Bronchial epithelial cell (primary cell): ENCODE measurements at places on chromosomes 4 and X.

- no peak for DNase-seq
Measured at GRCh38 chrX:30949554-30949953, 60.5 kb upstream of the TAB3 start.

GRCh38 chr4:80207172-80207583, 9.9 kb downstream of the PRDM8 start:
- DNase-seq, result no peak

- no peak for DNase-seq
Measured at GRCh38 chr4:19615086-19615689, 636.5 kb upstream of the SLIT2 start.

DNA sequence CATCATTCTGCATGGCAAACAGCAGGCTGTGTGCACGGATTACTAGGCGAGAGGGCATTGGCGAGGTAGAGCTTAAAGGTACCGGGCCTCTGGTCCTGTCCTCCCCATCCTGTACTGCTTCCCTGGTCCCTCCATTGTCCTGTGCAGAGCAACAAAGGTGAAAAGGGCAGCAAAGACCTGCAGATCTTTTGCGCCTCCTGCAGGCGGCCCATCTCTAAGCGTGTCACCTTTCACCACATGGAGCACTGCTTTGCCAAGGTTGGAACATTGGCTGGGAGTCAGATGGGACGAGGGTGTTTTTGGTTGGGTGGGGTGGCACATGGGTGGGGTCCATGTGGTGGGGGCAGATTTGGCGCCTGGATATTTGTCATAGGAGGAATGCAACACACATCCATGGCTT, 64.7 kb upstream of the UXT start:
- no peak for DNase-seq

DNA sequence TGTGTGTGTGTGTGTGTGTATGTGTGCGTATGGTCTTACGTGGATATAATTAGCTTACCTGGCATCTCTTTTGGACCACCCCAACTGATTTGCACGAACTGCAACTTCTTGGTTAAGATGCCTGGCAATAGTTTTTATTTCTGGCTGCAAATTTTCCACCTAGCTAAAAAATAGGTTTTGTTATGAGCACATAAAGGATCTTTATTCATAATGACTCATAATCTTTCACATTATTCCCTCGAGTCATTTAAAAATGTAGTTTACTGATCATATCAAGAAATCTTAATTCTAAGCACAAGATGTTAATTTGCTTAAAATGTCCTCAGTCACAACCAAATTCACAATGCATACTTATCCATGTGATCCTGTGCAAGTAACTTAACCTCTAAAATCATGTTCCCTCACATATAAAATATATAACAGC, 1.5 kb downstream of the COX18 start:
- DNase-seq, result peak; percentile 62

- DNase-seq, result no peak
Measured at GRCh38 chr4:112340023-112340422, 42.9 kb downstream of the ALPK1 start.

DNA sequence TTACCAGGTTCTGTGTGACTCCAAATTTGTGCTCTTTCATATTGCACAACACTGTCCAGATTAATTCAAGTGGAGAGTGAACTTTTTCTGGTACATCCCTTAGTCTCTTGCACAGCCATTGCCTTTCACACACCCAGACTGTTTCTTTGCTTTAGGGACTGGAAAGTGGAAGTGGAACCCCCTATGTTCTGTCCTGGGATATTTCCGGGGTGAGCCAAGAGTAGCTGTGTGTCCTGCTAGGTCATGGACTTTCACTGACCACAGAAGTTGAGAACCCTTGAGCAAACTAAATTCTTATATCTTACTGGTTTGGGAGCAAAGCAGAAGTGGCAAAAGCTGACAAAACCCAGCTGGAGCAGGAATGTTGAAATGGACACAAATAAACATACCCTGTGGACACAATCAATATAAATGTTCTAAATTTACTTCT, 10.3 kb upstream of the VSIG4 start:
- no peak for DNase-seq

GRCh38 chr4:177511611-177512010, 69.4 kb upstream of the AGA start:
- DNase-seq, result peak; percentile 96

GRCh38 chr4:158826057-158826456, 57.2 kb downstream of the FNIP2 start:
- no peak for DNase-seq

DNA sequence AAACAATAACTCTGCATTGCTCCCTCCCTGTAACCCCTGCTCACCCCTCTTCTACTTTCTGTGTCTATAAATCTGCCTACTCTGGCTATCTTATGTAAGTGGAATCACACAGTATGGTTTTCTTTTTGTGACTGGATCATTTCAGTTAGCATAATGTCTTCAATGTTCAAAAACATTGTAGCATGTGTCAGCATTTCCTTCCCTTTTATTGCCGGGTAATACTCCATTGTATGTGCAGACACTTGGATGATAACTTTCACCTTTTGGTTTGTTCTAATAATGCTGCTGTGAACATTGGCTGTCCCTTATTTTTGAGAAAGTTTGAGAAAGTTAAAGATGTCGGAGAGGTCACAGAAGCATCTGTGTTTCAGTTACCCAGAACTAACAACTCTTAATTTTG, 60.6 kb upstream of the TLR2 start:
- no peak for DNase-seq

DNA sequence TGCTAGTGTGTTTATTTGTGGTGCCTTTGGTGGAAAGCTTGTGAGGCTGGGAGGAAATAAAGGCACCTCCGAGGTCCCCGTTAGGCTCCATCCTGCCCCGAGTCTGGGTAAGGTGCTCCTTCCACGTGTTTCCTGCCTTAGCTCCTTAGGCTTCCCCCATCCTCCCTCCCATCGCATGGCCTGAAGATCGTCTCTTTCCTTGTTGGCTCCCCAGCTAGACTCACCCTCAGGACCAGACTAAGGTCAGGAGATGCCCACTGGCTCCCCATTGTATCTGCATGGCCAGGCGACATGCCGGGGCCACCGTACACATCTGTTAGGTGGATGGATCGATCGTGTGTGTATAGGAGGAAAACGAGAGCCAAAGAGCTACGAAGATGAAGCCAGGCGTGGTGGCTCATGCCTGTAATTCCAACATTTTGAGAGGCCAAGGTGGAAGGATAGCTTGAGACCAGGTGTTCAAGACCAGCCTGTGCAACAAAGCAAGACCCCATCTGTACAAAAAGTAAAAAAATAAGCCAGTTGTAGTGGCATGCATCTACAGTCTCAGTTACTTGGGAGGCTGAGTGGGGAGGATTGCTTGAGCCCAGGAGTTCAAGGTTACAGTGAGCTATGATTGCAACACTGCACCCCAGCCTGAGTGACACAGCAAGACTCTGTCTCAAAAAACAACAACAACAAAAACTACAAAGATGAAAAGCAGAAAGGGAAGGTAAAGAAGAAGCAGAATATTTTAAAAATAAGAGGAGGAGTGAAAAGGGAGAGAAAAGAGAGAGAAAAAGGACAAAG, 53.7 kb downstream of the SEPSECS start:
- no peak for DNase-seq

DNA sequence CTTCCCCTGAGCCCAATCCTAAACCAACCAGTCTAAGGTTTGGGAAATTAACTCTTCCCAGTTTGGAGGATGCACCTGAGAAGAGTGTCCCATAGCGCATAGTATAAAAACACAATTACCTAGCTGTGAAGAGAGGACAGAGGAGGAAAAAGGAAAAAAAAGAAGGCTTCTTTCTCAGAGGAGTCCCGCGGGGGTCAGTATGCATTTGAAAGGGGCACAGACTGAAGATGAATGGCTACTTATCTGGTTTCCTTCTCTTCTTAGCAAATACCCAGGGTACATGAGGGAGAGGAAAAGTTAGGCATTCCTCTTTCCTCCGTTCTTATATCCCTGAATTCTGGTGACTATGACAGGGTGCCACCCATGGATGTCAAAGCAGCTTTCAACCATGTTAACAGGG, 96.9 kb downstream of the TMEM47 start:
- no peak for DNase-seq
